ENCODE measurements at places on chromosomes 13 and 19.

DNA sequence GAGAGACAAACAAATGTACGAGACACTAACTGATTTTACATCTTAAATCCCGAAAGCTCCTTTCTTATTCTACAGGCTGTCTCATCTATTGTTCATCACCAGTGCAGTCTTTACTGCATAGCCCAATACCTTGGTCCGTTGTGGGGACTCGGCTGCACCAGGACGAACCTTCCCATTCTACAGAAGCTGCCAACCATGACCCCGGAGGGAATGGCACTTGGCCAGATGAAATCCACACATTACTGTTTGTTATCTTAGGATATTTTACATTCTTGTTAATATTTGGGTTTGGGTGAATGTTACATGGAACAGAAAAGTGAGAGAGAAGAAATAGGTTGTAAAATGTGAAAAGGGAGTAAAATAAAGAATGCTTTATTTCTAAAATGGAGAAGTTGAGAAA lies 195.1 kb downstream of the RFC3 start:
- no peak for DNase-seq

DNA sequence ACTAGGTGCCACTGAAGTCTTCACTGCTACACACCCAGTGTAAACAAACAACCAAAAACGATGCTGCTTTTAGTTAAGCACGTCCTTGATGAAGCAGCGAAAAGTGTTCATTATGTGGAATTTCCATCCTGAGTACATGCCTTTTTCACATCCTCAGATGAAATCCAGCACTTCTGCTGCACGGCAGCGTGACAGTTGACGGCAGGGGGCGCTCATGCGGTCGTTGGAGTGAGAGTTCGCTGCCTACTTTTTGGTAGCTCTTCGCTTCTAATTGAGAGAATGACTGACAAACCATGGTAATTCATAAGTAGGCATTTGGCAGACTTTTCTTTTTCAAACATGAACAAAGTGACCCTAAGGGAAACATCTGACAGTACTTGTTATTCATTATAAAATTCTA lies 1124.9 kb downstream of the EFNB2 start:
- no peak for DNase-seq

DNA sequence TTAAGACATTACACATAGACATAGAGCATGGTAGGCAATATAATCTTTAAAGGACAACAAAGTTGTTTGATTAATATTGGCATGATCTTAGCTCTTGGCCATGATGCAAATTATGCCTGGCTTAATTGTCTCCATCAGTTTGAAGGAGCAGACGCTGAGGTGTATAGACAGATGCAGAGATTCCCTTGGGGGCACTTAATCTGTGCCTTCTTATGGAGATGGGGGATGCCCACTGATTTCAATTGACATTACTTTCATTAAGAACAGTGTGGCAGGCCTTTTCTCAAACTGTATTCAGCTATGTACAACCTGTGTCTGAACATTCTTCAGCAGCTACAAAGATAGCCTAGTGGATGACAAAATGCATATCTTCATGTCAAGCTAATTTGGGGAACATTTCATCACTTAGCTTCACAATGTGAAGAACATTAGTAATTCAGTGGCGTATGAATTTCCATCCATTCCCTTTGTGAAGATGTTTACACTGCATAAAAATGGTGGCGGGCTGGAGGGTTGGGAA lies 85.3 kb upstream of the MYCBP2 start:
- no peak for DNase-seq

DNA sequence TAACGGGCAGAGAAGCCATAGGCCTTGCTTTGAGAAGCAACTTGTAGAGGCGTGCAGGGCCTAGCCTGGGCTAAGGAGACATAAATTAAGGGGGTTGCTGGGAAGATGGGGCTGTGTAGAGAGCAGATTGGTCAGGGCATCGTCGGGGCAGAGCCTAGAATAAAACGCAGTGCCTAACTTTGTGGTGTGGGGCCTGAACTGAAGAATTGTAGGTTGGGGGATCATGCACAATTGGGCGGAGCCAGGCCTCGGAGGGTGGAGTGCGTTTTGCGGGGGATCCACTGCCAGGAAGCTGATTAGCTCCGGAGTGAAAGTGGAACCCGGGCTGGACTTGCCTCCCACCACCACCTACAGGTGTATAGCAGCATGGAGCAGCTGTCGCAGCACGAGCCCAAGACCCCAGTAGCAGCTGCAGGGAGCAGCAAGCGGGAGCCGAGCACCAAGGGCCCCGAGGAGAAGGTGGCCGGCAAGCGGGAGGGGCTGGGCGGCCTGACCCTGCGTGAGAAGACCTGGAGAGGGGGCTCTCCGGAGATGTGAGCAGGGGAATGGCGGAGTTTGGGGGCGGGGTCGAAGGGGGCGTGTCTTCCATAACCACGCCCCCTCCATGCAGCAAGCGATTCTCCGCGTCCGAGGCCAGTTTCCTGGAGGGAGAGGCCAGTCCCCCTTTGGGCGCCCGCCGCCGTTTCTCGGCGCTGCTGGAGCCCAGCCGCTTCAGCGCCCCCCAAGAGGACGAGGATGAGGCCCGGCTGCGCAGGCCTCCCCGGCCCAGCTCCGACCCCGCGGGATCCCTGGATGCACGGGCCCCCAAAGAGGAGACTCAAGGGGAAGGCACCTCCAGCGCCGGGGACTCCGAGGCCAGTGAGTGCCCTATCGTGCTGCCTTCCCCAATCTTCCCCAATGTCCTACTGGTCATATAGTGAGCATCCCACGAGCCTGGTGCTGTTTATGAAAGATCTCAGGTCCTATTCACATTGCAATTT lies 13.8 kb downstream of the DNASE2 start:
- no peak for DNase-seq

- DNase-seq: no peak
Measured at GRCh38 chr19:30783936-30784335, 411.8 kb downstream of the ZNF536 start.

DNA sequence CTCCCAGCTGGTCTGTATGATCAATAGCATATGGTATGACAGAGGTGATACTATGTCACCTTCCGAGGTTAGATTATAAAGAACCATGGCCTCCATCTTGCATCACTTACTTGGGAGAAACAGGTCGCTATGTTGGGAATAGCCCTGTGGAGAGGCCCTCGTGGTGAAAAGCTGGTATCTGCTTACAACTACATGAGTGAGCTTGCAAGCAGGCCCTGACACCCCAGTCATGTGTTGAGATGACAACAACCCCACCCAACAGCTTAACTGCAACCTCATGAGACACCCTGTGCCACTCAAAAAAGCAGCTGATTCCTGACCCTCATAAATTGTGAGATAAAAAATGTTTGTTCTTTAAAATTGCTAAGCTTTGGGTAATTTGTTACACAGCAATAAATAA lies 18.8 kb downstream of the MTRF1 start:
- no peak for DNase-seq
